ENCODE measurements at places on chromosomes 4 and X.
A peak's percentile ranks its signal among the peaks of the same experiment; 100 is the strongest.

- no peak for DNase-seq
Measured at GRCh38 chrX:31136144-31136611, 64.3 kb upstream of the FTHL17 start.

GRCh38 chr4:105679186-105679585 lies 29.3 kb downstream of the INTS12 start:
- no peak for DNase-seq

GRCh38 chr4:74969507-74970474 lies 36.9 kb downstream of the PARM1 start:
- no peak for DNase-seq

GRCh38 chr4:95319169-95319568 lies 229.6 kb downstream of the UNC5C start:
- DNase-seq = no peak

GRCh38 chr4:135249024-135249423 lies 1047.4 kb upstream of the PABPC4L start:
- DNase-seq = no peak

DNA sequence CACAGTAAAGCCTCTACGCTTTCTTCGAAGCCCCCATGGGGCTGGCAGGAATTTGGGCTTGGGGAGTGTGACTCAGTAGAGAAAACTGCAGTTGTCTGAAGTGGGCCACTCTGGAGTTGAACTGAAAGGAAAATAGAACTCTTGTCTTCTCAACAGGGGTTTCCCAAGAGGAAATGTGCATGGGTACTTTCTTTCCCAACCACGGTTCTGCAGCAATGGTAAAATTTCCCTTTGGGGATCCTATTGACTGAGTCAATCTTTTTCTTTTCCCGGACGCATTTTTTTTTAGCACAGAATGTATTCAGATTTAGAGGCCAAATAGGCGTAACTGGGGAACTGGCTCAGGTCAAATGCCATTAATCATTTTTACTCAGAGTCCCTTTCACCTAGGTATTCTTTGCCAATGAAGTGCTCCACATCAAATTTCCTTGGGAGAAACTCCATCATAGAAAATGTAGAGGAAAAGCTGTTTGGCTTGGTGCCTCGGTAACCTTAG lies 269.3 kb downstream of the STIM2 start:
- DNase-seq = no peak

GRCh38 chr4:176308441-176308840 lies 11.3 kb upstream of the SPCS3 start:
- DNase-seq = no peak

GRCh38 chr4:1375051-1375721 lies 28.2 kb downstream of the UVSSA start:
- no peak for DNase-seq

GRCh38 chr4:2421928-2422327 lies 3.2 kb downstream of the CFAP99 start:
- no peak for DNase-seq

- DNase-seq = no peak
Measured at GRCh38 chrX:34365471-34365870, 233.4 kb upstream of the FAM47A start.

DNA sequence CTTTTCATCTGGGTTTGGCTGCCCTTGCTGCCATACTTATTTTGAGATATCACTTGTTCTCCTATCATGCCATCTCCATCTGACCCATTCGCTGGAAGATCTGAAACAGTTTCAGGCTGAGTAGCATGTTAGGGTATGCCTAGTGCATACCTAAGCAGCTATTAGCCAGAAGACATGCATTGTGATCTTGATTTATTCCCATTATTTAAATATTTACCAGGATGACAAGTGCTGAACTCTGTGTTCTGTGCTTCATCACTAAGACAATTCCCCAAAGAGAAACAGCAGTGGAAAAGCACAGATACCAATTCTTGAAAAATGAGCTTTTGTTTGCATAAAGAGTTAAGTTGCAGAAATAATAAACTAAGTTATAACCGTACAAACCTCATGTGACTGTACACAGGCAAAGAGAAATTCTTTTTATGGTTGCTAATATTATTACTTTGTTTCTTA lies 271.0 kb upstream of the ARSJ start:
- DNase-seq = no peak

DNA sequence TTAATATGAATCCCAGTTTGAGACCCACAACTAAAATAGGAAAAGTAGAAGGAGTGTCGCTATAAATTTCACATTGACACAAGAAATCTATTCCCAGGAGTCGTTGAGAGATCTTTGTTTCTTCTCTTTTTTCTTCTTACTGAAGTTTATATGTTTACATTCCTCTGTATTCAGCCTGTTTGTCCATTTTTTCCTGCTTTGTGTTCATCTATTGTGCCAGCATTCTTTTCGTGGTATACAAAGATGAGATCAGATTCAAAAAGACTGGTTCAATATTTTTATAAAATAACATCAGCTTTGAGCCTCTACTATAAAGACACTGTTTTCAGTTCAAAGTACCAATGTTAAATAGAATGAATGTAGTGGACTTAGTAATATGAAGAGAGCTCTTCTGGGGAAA lies 95.4 kb upstream of the MYOZ2 start:
- no peak for DNase-seq

DNA sequence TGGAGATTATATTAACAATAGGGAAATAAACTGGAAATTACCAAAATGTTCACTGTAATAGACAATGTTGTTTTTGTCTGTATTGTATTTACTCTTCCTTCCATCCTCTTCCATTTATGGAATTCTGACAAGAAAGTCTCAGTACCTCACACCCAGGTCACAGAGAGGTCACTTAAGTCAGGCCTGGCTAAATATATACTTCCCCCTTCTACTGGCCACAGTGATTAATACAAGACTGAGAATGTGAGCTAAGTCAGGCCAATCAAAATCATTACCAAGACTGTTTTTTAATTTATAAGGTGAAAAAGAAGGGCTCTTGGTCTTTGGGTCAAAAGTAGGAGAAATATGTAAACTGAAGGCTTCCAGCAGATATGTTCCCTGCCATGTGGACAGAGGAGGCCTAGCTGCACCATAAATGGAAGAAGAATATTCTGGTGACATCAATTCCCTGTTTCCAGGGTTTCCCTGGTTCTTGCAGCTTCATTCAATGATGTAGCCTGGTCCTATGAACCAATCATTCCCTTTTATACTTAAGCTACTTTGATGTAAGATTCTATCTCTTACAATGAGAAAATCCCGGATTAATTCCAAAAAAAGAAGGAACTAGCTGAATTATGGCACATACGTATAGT lies 64.3 kb downstream of the LRBA start:
- DNase-seq = no peak

DNA sequence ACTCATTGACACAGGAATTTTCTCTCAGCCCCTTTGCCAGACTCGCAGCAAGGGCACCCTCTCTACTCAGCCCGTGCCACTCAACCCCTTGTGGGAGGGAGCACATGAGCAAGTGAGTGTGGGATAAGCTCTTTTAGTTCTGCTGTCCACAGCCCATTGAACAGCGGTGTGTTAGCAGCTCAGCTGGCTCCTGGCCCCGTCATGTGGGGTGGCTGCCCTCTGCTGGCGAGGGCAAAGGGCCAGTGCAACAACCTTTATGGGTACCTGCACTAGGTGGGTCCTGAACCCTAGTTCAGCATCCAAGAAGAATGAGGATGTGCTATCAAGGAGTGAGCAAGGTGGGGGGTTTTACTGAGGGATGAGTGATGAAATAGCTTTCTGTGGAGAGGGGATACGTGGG lies 85.0 kb upstream of the ZNF81 start:
- peak; percentile 3 for DNase-seq

DNA sequence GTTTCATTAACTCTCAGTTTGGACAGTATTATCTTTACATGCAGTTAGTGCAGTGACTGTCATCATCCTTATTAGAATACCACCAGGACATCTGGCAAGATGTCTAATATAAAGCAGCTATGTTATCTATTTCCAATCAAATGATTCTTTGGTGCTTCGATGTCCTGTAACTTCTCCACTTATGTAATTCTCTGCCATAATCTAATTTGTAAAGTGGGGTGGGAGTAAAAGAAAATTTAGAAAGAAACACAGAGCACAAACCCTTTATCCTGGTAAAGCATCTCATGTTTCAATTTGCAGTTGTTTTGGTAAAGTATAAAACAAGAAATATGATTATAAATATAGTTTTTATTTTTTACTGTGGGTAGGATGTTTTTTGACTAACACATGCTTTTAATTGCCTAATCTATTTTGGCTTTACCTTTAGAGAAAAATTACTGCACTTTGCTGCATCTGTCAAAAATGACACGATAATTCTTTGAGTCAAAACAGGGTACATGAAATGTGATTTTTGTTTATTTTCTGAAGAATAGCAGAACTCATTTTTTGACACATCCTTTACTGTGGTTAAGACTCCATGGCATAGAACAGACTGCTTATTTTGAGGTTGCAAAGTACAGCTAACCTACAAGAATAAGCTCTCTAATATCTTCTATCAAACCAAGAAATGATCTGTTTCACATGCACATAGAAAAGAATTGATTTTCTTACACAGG lies 382.9 kb downstream of the RPA4 start:
- no peak for DNase-seq

DNA sequence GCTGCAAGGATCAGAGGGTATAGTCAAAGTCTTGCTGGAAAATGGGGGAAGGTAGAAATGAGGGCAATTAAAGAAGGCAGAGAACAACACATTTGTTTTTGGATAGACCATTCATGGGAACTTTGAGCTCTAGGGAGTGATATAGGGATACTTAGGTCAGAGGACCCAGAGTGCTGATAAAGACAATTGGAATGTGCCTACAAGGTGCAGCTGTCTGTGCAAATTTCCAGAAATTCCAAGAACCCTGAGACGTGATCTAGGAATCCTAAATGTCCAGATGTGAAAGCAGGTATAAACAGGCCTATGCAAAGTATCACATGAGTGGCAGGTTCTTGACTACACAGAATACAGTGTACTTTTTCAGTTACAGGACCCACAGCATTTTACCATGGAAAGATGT lies 24.2 kb downstream of the FNIP2 start:
- DNase-seq = peak; percentile 78

DNA sequence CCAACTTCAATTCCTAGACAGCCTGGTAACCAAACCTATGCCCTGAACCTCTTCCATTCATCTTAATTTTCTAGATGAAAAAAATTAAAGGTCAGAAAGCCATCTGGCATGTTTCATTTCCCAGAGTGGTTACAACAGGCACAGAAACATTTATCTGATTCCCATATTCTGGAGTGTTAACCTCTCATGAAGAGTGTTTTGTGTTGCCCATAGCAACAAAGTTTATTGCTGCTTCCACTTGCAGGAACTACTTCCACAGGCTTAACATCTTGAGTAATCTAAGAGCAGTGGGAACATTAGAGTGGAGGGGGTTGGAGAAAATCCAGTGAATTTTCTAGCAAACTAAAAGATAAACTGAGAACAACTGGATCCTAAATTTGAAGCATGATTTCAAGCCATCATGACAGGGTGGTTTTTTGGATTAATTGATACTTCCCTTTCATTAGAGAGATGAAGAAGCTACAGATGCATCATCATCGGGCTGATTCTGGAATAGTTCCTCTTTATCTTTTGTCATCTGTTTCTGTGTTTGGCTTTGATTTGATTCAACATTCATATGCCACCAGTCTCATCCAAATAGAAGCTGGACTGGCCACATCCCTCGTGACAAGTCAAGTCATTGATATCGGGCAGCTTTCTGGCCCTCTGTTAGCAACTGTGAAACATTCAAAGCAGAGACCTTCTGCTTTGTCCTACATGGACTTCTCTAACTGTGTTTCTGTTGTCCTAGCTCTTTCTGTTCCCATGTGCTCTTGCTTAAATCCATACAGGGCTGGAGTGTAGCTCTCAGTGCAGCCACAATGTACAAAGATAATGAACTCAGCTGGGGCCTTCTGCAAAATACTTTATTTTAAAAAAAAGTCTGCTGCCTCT lies 167.3 kb downstream of the MID1IP1 start:
- no peak for DNase-seq

- DNase-seq = no peak
Measured at GRCh38 chr4:99845708-99846469, 29.3 kb downstream of the DAPP1 start.

DNA sequence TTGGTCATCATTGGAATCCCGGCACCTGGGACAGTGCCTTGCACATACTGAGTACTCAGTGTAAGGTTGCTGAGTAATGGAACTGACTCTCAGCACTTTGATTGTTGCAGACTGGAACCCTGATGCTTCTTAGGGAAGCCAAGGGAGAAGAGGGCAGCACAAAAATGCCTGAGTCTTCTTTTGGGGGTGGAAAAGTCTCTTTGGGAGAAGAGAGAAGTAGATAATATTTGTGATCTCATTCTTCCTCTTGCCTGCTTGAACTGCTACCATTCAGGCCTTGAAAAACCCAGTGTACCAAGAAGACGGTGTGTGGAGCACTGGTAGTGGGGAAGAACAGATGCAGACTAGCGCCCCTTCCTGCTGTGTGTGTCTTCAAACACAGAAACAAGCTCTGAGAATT lies 12.3 kb downstream of the SFRP2 start:
- DNase-seq = no peak

DNA sequence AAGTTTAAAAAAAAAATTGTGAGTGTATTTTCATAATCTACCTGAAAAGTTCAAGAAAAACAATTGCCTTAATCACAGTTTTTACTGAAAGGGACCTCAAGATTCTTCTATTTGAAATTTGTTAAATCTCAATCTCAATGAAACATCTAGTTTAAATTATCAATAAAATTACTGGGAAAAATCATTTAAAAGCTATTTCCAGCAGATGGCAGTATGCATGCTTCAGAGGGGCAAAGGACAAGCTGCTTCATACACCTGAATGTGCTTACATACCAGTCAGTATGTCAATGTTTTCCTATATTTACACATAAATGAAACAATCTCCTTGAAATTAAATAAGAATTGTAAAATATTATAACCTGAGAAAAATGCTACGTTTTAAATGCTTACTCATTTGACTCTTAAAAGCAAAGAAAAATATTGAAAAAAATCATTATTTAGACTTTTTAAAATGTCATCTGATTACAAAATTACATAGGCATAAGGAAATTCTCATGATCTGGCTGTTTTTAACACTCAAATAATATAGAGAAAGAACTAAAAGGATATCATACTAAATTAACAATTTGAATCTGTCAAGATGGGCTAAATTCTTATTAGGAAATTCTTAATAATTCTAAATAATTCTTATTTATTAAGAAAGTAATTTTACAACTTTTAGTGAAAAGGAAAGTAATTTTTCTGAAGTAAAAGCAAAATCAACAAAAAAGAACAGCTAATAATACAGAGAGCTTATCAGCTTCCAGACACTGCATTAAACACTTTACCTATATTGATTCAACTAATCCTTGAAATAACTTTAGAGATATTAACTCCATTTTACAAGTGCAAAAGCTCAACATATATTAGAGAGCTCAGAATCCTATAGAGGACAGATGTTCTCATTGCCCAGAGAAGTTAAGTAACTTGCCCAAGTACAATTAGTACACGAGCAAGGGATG lies 242.1 kb downstream of the ADAMTS3 start:
- peak; percentile 24 for DNase-seq

DNA sequence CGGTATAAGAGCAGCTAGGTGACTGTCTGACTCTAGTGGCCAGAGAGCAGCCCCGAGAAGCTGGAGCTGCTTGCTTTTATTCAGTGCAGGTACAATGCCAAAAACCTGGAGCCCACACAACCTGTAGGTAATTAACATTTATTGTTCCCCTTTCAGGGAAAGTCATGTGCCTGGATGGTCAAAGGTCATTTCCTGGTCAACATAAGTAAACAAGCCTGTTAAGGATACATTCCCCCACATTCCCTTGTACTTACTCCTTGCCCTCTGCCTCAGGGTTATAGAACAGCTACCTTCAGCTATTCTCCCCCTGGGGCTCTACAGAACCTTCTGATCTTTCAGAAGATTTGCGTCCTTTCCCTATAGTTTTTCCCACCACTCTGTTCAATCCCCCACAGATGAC lies 253.4 kb downstream of the TMA16 start:
- DNase-seq = no peak

GRCh38 chr4:75718529-75718928 lies 5.8 kb upstream of the USO1 start:
- DNase-seq = peak; percentile 13

- DNase-seq = no peak
Measured at GRCh38 chr4:15150631-15151030, 148.3 kb downstream of the CPEB2 start.
